ENCODE measurements at places on chromosomes 3 and 15.

DNA sequence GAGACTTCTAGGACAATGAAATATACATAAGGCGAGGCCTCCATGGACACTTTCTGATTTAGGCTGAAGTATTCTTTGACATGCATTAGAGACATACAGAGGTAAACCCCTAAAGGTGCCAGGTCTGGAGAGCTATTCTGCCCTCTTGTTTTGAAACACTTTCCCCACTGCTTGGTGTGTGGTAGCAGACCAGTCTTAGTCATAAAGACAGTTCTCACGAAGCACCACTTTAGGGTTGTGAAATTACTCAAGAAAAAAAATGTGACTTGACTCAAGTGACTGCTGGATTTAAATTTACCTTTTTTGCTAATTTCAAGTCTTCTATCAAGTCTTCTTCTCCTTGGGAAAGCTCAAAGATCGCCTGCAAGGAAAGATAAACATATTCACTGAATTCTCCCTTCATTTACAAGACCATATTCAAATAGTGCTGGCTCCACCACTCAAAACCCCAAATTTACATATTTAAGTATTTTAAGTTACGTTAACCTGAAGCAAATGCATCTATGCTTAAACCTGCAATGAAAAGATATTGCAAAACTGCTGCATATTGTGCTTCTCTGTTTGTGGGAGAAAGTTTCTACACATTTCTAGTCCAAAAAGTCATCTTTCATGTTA lies 48.4 kb downstream of the ARHGEF3 start:
- no peak for DNase-seq

DNA sequence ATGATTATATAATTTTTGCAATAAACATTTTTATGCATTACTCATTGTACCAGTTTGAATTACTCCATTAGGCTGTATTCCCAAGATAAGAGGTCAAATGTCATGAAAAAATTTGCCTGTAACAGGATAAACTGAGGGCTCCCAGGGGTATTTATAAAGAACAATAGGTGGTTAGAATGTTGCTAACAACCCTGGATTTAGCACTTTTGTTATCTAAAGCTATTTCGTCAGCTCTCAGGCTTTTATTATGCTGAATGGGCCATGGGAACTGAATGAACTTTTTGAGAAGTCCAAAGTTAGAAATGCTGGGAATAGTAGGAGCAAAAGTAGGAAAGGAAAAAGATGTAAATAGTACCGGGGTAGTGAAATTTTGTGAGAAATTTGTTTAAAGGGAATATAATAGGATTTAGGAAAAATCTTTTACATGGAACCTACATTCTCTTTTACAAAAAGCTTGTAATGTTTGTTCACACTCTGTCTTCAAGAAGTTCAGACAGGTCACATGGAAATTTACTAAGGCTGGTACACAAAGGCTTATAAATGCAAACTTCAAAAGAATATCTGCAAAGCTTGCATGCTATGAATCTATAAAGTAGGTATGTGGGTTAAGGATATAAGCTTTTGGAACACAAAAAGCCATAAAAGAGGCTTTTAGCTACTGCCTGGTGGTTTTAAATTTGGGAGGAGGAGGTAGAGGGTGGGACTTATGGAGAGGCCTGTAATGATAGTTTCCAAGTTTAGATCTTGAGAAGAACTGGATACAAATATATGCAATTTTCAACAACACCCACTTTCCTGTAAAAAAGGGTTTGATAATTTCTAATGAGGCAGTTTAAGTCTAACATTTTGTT lies 445.8 kb upstream of the NAALADL2 start:
- DNase-seq = no peak

DNA sequence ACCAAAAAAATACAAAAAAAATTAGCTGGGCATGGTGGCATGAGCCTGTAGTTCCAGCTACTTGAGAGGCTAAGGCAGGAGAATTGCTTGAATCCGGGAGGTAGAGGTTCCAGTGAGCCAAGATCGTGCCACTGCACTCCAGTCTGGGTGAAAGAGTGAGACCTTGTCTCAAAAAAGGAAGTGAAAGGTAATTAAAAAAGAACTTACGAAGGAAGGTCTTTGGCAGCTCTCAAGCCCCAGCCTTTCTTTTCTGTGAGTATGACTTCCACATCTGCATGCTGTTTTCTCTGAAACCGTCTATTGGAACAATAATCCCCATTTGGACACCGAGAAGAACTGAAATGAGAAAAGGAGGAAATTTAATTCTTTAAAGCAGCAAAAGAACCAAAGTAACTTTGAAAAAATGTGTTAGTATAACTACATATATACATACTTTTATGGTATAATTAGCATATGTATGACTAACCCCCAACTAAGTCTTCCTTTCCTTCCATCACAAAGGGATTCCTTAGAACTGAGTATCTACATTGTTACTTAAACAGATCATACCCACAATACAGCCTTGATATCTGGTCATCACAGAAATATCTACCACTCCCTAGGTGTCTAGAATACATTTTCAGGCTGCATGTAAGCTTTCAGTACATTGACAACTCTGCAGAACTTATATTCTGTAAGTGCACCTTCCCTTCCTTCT lies 50.1 kb downstream of the SETD2 start:
- no peak for DNase-seq

DNA sequence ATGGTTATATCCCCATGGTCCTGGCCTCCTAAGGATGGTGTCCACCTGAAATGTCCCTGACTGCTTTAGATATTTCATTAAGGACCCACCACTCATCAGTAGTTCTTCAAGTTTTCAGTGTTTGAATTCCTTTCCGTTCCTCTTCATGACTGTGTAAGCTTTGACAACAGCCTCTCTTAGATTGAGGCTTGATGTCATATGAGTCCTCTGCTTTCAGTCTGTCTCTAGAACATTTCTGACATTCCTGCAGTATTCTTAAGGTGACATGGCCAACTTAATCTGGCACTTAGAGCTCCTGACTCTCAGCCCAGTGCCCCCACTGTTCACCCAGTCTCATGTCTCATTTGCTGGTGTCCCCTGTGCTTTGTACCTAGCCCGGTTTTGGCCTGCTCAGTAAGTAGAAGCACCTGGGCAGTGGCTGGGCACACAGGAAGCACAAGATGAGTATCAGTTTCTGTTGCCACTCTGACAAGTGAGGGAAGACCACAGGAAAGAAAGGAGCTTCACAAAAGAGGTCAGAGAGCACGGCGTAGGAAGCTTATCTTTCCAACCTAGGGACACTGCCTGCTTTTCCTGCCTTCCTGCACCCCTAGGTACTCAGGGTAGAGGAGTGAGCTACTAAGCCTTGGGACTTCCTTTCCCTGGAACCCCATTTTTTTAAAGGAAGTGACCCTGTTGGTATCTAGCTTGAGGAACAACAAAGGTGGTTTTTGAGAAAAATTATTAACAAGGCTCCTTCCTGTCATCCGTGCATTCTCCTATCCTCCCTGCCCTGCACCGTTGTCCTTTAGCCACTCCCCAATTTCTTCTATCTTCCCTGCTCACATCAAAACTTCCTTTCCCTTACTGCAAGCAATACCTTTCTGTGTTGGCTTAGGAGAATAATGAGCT lies 103.1 kb downstream of the KLHL25 start:
- no peak for DNase-seq

DNA sequence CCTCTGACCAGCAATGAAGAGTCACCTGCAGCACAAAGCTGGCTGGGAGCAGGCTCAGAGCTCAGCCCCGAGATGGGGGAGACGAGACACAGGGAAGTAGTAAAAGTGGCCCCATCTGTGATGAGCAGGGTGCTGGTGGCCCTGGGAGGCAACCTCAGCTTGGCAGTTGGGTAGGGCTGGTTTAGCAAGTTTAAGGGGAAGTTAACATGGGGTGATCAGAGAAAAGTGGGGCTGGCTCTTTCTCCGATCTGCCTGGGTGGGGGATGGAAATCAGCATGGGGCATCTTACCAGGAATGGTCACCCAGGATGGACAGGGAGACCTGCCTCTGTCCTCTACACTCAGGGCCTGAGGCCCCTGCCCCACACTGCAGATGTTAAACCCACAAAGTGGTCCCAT lies 29.9 kb upstream of the SFMBT1 start:
- DNase-seq = no peak

DNA sequence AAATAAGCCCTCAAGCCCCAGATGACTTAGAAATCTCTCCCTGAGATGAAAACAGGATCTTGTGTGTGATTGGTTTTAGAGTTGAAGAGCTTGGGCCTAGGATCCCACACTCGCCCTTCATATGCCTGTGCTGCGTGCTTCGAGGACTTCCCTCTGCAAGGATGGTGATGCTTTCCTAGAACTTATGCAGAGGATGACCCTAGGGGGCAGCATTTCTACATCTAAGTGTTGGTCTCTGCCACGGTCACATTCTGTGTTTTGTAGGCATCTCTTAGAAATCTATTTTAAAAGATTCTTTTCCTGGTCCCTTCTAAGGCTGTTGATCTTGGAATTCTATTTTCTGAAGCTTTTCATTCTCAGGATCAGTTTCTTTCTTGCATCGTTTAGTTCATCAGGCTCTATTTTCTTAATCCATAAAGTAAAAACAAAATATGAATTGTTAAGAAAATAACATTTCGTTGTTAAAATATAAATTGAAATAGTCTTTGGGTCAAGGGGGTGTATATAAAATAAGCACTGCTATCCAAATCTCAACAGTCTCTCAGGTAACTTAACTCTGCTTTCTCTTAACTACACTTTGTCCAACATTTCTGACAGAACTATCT lies 45.7 kb downstream of the WDR76 start:
- peak; percentile 54 for DNase-seq

DNA sequence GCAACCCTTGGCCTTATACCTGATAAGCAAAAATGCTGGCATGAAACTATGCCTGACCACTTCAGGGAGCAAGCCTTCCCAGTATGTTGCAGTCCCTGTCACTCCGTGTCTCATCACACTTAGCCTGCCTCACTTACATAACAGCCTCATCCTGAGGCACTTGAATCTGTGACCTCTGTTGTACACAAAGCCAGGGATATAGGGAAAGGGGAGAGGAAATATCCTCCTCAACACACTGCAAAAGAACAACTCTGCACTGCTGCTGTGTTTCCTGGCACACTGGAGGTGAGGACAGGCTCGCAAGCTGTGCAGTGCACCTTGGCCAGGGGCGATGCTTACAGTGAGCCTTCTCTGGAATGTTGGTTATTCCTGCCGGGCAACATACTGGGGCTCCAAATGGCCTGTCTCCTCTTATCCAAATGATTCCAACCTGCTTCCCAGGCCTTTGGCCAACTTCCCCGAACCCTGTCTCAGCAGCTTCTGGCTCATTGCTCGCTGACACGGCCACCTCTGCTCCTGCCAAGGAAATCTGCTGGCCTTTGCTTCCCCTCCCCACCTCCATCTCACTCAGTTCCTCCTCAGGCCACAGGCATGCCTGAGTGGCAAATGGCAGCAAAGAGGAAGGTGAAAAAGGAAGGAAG lies 109.2 kb downstream of the CD47 start:
- DNase-seq = no peak

DNA sequence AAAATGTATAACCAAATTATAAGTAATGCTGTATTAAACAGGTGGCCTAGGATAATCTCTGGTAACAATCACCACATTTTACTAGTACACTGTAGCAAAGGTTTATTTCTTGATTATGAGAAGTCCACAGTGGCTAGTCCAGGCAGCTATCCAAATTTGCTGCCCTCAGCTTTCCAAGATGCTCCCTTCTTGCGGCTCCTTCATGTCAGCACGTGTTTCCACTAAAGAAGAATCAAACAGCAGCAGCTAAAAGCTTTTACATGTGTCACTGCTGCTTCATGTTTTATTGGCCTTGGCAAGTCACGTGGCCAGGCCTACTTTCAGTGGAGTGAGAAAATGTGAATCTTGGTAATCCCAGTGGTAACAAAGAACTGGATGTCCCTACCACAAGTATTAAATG lies 5.6 kb upstream of the RBMS3 start:
- no peak for DNase-seq

DNA sequence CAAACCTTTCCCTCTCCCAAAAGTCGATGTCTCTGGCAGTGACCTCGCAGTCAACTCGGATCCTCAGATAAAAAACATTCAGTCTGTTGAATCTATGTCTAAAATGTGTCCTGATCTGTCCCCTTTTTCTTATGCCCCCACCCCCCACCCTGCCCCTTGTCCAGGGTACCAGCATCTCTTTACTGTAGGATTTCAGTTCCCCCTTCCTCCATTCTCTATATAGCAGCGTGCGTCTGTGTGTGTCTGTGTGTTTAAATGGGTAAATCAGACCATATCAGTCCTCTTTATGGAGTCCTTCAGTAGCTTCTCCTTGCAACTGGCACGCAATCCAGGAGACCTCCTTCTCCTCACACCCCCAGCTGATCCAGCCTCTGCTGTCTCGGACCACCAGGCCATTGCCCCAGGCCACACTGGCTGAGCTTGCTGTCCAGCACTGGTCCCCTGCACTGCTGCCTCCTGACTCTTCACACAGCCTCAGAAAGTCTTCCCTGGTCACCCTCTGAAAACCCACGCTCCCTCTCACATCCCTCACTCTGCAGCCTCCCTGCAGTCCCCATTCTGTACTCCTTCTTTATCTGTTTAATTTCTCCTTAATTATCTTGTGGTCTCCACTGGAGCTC lies 1.5 kb downstream of the LRRK1 start:
- DNase-seq = no peak

DNA sequence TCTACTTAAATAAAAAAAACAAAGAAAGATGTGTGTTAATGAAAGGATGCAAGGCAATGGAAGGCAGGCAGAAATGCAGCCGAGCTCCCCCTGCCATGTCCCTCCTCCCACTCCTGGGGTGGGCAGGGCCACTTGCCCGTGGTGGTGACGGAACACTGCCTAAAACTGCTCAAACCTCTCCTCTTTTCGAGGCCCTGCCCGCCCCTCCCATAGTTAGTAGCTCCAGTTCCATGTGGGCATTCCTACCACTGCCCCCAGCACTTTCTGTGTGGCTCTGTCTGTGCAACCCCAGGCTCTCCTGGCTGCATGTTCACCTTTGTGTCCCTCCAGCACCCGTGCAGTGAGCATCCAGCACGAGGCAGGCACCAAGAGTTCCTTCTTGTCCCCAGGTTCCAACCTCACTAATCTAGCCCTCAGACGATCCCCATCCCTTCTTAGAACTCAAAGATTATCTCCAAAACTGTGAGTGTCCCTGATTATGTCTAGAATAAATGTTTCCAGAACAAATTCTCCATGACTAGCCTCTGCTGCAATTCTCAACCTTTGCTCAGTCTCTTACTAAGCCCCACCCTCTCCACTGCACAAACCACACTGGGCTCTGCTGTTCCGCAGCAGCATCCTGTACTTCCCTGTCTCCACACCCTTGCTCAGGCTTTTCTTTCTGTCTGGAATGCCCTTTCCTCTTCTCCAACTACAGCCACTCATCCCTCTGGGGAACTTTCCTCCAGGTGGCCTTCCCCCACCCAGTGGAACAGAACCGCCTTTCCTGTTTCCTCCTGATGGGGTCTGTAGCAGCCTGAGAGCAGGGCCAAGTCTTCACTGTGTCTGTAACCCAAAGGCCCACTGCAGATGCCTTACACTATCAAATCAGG lies 32.6 kb upstream of the SPTBN5 start:
- no peak for DNase-seq

- no peak for DNase-seq
Observed at GRCh38 chr3:24046214-24046613, 101.1 kb downstream of the NR1D2 start.

GRCh38 chr3:195003006-195003892 lies 267.7 kb downstream of the XXYLT1 start:
- no peak for DNase-seq

GRCh38 chr3:27990324-27990723 lies 251.1 kb upstream of the CMC1 start:
- DNase-seq = no peak
